ENCODE measurements at places on chromosomes 1 and 21. TPM values are rescaled to one million over a fixed set of nuclear protein-coding genes. Genes with fewer than 3 reads are reported as not detected.
A peak's percentile ranks its signal among the peaks of the same experiment; 100 is the strongest.

Gene AIRE
- total RNA-seq: not detected

Gene DAB1
- 0.05 TPM for total RNA-seq

Gene SPRR2B
- total RNA-seq: not detected

Gene AKNAD1
- 0.26 TPM for total RNA-seq

Gene MFAP2
- 12.9 TPM for total RNA-seq

Gene ZNF496
- total RNA-seq: 21.4 TPM

Gene GJA4
- not detected for total RNA-seq

Gene MYBPH
- total RNA-seq: not detected

Gene ELF3
- 126 TPM for total RNA-seq

Gene RIMKLA
- total RNA-seq: 13.6 TPM

Gene CD34
- 0.15 TPM for total RNA-seq

Gene GOLT1A
- 0.49 TPM for total RNA-seq

Gene NHLH2
- not detected for total RNA-seq

Gene IL19
- total RNA-seq: not detected

Gene VASH2
- total RNA-seq: 1.7 TPM

Gene ZNF697
- total RNA-seq: 7.1 TPM

Gene DIRAS3
- total RNA-seq: not detected

Gene ARHGAP30
- total RNA-seq: 0.36 TPM

Gene TMEM50A
- total RNA-seq: 124 TPM

Gene PAPPA2
- total RNA-seq: 0.03 TPM

Gene DNAI4
- 7.2 TPM for total RNA-seq

DNA sequence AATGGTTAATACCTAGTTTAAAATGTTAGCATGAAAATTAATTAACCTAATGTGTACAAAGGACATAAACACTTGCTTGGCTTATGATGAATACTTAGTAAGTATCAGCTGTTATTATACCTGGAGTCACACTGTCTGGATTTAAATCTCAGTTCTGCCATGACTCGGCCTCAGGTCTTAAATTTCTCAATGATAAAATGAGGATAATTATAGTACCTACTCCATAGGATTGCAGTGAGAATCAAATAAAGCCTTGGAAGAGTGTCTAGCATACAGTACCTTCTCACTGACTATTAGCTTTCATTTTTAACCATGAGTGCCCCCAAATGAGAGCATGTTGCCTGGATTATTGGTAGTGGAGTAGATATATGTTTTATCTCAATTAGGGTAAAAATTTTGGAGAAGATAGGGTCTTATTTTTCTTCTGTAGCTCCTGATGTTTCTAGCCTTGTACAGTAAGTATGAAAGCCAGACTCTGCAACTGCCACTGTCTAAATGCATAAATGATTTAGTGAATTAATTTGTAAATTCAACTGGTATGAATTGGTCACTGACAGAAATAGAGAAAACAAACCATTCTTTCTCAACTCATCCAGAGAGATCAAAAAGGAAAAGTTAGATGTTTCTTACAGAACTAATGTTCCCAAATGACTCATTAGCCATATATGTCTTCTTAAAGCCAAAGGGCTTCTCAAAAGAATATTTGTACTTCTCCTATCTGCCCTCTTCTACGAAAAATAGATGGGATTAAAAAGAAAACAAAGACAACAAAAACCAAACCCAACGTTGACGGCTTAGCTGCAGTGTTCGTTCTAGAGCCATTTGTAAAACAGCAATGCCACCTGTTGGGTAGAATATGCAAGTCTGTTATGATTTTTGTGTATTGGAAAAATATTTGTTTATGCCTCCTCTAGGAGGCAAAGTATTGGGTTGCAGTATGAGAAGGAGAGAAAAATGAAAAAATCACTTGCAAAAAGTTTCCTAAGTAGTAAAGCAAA lies 53.8 kb upstream of the MROH9 start:
- DNase-seq: peak; percentile 12

DNA sequence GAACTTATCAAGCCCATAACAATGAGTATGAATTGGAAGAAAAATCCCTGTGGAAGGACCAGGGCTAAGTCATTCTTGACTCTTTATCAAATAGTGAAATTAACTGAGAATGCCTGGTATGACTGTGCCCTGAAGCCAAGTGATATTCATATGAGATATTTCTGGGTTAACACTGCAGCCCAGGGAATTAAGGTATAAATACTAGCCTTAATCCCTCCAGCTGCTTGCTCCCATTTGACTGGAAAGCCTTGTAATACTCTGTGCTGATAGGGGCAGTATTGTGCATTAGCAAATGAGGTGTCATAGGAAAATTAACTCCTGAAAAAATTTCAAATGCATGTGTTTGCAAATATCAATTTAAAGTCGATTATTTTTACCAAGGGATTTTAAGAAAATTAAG lies 568.8 kb downstream of the LMO4 start:
- DNase-seq: no peak

GRCh38 chr1:156814571-156815260 lies 1.9 kb downstream of the SH2D2A start:
- DNase-seq: no peak

DNA sequence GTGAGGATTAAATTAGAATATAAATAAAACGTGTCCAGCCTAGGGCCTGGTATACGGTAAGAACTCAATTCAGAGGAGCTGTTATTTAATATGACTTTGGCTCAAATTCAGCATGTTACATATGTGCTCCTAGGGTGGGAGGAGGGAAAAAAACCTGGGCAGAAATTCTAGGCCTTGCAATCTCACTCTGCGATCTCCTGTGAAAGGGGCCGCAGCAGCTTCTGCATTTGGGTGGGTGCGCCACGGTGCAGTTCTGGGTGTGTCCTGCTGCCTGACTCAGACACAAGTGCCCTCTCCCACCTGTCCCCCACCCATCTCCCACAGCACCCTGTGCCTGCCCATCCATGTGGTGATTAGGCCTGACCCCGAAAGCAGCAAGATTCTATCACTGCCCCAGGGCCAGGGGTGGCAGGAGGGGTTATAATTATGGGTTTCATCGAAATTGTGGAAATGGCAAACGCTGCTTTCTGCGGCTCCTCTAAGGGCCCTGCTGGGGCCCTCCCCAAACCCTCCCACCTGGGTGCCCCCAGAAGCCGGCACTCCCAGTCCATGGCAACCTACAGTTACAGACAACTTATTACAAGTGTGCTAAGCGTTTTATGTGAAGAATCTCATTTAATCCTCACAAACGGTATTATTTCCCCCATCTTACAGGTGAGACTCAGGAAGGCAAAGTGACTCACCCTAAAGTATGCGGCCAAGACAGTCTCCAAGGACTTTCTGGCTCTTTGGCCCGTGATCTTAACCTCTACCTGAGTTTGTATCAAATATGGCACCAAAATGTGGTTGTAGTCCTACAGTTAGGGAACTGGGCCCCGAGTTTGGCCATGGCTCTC lies 25.5 kb upstream of the GRHL3 start:
- no peak for DNase-seq

DNA sequence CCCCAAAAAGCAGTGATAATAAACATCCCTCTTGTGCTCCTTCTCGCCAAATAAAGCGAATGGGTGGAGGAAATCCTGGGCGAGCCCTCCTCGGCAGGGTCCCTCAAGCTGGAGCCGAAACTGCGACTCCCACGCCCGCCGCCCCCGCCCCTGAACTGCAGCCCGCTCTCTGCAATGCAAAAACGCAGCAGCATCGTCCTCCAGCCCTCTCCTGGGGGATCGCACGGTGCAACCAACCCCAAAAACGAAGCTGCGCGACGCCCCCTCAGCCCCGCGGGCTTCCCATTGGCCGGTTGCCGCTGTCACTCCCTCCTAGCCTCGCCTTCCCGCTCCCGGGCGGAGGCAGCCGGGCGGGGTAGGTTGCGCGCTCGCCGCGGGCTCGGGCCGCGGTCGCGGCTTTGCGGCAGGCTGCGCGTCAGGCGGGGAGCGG lies at the start of gene TMCC2:
TMCC2 (plus strand) TSS at position 363 of the 430 bp plus-strand sequence. CDS start 619 bp downstream, outside the sequence.
- DNase-seq: no peak

DNA sequence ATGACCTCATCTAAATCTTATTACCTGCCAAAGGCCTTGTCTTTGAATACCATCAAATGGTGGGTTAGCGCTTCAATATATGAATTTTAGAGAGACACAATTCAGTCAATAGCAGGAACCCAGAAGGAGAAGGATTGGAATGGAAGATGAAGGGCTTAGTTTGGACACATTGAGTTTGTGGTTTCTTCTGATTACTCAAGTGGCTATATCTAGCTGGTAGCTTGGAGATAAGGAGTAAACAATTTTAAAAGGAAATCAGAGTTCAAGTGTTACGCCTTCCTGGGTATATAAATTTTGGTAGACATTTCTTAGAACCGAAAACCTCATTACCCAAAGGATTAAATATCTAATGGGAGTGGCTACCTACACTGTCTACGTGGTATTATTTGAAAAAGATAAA lies 80.2 kb downstream of the RGS2 start:
- no peak for DNase-seq

DNA sequence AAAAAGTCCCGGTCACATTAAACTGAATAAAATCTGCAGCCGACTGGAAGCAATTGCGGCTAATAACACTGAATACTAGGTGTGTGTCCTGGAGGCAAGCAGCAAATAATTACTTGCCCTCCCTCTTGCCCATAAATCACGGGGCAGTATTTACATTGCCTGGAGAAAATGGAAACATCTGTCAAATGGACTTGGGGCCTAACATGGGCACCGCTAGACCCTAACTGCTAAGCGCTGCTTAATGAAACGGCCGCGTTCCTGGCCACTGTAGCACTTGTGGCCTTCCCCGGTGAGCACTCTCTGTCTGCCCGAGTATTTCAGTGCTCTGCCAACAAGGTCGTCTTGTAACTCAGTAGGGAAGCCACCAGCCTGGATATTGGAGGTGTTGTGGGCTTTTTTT lies 23.9 kb upstream of the KNCN start:
- no peak for DNase-seq

GRCh38 chr1:78101514-78101913 lies 55.7 kb downstream of the GIPC2 start:
- DNase-seq: no peak

DNA sequence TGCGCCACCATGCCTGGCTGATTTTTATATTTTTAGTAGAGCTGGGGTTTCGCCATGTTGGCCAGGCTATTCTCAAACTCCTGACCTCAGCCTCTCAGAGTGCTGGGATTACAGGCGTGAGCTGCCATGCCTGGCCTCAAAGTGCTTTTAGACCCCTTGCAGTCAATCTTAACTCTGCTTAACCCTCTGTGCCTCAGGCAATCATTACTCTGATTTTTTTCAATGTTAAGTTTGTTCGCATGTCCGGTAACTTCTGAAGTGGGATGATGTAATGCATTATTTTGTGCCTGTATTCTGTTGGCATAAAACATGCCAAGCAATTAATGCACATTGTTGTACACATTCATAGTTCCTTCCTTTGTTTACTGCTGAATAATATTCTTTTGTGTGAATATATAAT lies 18.6 kb downstream of the SMG7 start:
- no peak for DNase-seq

GRCh38 chr1:56202186-56202585 lies 377.2 kb downstream of the PLPP3 start:
- DNase-seq: no peak

GRCh38 chr1:233245191-233245765 lies 50.2 kb downstream of the PCNX2 start:
- no peak for DNase-seq

- DNase-seq: no peak
These were observed 29.0 kb downstream of the NEK7 start for GRCh38 chr1:198185759-198186158.

DNA sequence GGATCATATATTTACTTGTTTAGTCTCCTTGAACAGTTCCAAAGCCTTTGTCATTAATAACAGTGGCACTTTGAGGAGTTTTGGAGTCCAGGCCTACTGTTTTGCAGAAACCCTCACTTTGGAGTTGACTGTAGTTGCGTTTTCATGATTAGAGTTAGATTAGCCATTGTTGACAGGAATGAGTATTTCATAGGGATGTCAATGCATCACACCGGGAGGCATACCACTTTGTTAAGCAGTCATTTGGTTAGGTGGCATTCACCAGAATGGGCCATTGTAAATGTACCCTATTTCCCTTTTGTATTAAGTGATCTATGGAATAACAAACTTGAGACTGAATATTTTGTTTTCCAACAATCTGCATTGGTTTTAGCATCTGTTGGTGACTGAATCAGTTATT lies 11.8 kb downstream of the MRPS6 start:
- no peak for DNase-seq

GRCh38 chr21:37061926-37062592 lies 10.8 kb downstream of the PIGP start:
- DNase-seq: no peak

- DNase-seq: no peak
These were observed 153.1 kb upstream of the FGGY start for GRCh38 chr1:59143811-59144210.

DNA sequence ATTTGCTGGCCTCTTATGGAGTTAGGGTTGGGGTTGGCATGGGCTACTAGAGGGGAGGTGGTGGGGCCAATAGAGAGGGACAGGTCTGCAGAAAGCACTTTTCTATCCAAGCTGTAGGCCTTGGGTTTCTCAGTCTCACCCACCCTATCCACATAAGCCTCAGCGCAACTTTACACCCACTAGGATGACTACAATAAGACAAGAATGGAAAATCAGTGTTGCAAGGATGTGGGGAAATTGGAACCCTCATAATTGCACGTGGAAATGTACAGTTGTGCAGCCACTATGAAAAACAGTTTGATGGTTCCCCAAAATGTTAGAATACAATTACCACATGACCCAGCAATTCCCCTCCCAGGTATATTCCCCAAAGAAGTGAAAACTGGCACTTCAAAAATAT lies 14.0 kb upstream of the GSTM4 start:
- DNase-seq: no peak

GRCh38 chr1:200951016-200951415 lies 56.3 kb downstream of the INAVA start:
- DNase-seq: no peak

GRCh38 chr21:15171546-15171945 lies 106.7 kb upstream of the NRIP1 start:
- DNase-seq: no peak

GRCh38 chr1:182428043-182428442 lies 21.9 kb upstream of the RGSL1 start:
- DNase-seq: no peak

DNA sequence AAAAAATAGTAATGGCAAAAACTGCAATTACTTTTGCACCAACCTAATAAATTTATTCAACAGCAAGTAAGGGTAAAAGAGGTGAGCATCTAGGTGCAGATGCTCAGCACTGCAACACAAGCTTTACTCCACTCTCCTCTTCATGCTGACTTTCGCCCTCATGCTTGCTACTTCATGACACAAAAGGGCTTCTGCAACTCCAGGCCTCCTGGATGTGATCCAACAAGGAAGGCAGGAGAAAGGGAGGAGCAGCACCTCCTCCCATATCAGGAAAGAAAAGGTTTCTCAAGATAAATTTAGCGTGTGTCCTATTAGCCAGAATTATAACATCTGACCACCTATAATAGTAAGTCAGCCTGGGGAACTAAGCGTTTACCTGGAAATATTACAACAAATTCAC lies 11.6 kb downstream of the SYF2 start:
- DNase-seq: no peak

- no peak for DNase-seq
These were observed 21.0 kb upstream of the FUCA1 start for GRCh38 chr1:23889074-23889473.

Measured in Panc1 (cell line).